ENCODE measurements at places on chromosomes 16 and 17.

GRCh38 chr16:83689385-83689831, 118.4 kb upstream of the HSBP1 start:
- DNase-seq = peak; percentile 9

GRCh38 chr17:75412455-75413317, 7.2 kb upstream of the GRB2 start:
- peak; percentile 69 for DNase-seq

DNA sequence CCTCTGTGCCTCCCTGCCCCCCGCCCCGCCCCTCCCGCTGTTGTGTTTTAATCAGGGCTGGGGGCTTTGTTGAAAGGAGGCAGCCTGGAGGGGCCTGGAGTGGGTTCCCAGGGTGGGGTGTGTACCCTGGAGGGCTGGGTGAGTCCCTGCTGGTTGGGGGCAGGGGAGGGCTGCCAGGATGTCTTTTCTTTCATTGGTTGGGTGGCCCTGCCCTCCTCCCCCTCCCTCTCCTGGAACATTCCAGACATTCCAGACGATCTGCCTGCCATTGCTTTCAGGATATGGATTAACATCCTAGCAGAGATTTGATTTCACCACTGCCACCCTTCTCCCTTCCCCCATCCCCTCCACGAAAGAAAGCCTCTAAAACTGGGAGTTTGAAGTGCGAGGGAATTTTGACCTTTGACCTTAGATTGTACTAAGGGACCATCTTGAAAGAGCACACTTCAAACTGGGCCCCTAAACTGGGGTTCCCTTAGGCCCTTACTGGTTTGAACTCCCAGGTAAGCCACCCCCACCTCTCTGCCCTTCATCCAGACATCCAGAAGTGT, 25.3 kb downstream of the IGF2BP1 start:
- no peak for DNase-seq

- no peak for DNase-seq
Observed at GRCh38 chr16:49594153-49594552, 220.5 kb downstream of the C16orf78 start.

DNA sequence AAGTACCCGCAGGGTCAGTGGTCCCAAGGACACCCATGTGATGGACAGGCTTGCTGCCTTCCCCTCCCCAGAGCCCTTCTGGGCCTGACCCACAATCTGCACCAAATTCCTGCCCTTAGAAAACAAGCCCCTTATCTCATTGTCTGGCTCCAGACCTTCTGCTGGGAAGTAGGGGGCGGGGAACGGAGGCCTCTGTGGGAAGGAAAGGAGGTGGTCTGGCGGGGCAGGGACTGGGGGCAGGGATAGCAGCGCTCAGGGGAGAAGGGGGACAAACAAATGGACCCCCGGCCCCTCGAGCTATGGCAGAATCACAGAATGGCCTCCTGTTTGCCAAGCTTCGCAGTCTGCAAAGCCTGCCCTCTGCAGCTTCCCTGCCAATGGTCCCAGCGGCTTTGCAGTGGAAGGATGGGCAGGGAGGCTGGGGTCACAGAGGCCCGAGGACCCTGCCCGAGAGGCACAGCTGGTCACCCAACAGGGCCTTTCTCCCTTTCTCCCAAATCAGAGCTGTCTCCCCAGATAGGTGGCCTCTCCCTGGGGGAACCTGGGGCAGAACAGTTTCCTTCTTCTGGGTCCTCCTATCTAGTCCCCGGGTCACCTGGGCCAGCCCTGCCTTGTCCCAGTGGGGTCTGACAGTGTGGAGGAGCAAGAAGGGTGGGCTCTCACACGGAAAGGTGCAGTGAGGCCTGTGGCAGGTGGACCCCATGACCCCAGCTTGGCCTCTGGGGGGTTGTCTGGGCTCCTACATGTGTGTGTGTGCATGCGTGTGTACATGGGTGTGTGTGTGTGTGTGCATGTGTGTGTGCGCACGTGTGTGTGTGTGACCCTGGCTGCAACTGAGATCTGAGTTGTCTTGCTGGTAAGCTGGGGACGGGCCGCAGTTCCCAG, 25.5 kb downstream of the TMEM235 start:
- no peak for DNase-seq

DNA sequence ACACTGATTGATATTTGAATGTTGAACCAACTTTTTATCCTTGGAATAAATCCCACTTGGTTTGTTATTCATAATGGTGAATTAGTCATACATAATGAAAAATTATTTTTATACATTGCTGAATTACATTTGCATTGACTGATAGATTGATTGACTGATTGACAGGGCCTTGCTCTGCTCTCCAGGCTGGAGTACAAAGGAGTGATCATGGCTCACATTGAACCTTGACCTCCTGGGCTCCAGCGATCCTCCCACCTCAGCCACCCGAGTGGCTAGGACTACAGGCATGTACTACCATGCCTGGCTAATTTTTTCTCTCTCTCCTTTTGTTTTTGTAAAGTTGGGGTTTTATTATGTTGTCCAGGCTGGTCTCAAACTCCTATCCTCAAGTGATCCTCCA, 97.8 kb downstream of the ARHGAP44 start:
- DNase-seq = no peak

- DNase-seq = no peak
Observed at GRCh38 chr17:5234645-5235576, at the start of gene SCIMP. TSS of gene SCIMP (minus strand) at chr17:5234860. CDS start at chr17:5234755, 105 bp downstream.

- DNase-seq = no peak
Observed at GRCh38 chr17:43532581-43532980, 13.6 kb downstream of the ETV4 start.

GRCh38 chr17:69898601-69899000, 176.4 kb upstream of the KCNJ16 start:
- no peak for DNase-seq

DNA sequence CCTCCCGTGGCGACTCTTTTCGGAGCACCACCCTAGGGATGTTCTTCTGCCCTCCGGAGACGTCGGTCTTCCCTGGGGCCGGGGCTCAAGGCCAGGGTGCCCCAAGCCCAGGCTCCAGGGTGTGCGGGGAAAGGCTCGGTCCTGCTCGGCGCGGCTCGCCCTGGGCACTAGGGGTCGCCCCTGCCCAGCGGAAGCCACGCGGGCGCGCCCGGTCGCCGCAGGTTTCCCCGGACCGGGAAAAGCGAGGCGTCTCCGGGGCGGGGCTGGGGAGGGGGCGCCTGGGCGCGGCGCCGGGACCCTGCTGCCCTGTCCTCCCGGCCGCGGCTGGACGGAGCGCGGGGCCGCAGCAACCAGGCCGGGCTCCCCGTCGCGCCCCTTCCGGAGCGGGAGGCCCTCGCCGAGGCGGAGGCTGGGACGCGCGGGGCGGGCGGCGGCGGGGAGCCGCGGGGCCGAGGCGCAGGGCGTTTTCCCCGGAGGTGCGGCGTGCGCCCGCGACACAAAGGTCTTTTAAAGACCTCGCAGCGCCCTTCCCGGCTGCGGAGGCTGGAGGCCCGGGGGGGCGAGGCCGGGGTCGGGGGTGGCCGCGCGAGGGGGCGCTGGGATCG, 76.4 kb downstream of the MRC2 start:
- DNase-seq = peak; percentile 59

- no peak for DNase-seq
Observed at GRCh38 chr16:21950782-21951521, 2.2 kb upstream of the UQCRC2 start.

GRCh38 chr17:19341211-19341631, 21.3 kb downstream of the B9D1 start:
- no peak for DNase-seq

DNA sequence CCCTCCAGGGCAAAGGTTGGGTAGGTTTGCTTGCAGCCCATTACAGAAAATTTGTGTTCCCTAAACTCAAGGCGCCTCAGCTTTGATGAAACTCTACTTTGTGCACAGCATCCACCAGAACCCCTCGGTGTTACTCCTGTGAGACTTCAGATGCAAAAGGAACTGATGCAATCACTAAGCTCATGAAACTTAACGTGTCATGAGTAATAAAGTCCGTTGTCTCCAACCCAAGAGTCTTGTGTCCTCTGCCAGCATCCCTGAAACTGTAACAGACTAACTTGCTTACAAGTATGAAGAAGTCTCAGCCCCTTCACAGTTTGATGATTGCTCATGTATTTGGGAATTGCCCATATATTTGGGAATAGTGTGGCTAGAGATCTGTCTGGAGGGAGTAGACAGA, 74.8 kb upstream of the MARCHF10 start:
- no peak for DNase-seq

GRCh38 chr16:50842589-50842988, 100.7 kb downstream of the CYLD start:
- DNase-seq = peak; percentile 50

- DNase-seq = no peak
Observed at GRCh38 chr16:26863931-26864330, 202.8 kb upstream of the C16orf82 start.

DNA sequence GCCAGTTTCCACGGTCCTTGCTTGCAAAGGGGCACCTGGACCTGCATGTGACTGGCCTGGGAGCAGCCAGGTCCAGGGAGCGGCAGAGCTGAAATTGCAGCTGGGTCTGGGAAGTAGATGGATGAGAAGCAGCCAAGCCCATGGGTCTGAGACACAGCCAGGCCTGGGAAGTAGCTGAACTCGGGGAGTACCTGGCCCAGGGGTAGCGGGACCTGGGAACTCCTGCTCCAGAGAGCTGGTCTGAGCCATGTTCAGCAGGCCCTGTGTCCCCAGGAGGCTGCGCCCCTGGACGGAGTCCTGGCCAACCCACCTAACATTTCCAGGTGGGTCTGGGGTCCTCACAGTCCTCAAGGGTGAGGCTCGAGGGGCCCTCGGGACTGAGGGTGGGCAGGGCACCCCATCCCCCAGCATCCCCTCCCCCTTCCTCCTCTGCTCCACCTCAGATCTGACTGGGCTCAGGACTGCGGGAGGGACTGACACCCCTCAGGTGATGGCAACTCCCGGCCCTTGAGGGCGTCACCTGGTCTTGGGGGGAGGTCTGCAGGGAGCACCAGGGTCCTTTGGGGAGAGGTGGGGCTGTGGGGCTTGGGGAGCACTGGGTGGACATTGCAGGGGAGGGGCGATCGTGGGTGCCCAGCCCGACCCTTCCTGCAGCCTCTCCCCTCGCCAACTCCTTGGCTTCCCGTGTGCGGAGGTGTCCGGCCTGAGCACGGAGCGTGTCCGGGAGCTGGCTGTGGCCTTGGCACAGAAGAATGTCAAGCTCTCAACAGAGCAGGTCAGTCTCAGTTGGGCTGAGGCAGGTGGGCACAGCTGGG, 3.0 kb downstream of the MSLN start:
- no peak for DNase-seq

DNA sequence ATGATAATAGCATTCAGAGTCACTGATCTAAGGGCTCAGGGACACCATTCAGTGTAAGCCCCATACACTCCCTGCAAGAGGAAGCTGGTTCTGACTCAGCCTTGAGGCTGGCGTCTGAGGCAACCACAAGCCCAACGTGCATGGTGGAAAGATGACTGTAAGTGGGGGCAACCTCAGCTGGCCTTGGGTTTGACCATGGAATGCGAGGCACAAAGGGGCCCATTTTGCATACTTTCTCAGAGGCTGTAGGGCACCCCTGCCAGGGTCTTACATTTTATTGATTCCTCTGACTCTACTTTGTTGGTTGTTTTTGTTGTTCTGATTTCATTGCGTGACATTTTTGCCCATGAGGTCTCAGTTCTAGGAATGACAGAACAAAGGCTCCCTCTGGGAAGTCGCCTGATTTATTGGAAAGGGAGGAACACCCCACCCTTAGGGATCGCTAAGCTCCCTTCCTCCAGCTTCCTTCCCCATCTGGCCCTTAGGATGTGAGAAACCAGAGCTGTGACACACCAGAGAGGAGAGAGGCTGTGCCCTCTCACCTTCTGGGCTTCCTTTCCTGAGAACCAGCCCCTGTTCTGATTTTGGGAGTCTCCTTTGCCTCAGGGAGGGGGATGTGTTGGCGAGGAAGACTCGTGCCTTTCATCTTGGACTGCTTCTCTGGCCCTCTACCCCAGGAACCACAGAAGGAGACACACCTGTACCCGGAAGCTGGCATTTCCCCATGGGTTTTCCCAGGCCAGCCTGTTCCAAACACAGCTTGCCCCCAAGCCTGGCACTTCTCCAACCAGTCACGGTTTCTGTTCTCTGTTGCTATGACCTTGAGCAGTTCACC, 5.6 kb upstream of the CIITA start:
- peak; percentile 79 for DNase-seq

DNA sequence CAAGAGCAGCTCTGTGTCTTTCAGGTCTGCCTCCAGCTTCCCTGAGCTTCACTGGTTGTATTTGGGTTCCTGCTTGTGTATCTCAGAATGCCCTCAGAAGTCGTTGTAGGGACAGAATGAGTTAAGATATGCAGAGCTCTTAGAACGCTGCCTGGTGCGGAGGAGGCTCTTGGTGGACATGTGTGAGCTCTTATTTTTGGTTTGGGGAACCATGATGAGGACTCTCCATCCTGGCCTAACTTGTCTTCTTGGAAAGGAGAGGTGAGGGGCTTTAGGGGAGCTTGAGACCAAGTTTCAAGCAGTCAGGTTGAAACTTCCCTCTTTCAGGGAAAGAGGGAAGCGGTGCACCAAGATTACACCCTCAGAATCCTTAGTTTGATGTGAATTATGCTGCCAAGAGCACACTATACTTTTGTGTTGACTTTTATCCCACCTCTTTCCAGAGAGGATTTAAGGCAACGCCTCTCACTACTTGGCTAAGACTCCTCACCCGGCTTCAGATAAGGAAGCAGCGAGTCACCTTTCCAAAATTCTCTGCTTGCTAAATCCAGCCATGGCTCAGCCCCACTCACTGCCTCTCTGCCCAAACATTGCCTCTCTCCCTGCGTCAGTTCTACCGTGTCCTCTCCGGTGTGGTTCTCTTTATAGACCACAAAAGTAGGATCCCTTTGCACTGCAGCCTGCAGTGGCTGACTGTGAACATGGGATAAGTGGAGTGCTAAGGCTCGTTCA, 12.7 kb downstream of the CDK5RAP3 start:
- no peak for DNase-seq

- DNase-seq = peak; percentile 73
Observed at GRCh38 chr17:36629252-36629847, 28.0 kb downstream of the MRM1 start.

DNA sequence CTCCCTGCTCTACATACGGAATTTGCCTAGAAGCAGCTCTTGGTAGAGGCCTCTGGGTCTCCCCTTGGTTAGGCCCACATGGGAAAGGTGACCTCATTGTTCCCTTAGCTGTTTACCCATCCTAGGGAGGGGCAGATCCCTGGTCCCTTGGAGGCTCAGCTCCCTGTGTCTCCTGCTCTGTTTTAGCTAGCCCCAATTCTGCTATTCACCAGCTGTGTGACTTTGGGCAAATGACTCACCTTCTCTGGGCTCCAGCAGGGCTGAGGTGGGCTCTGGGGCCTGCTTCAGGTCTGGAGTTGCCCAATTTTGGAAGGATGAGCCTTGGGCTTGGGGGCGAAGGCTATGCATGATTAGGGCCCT, 3.9 kb downstream of the ABCC3 start:
- DNase-seq = no peak

- DNase-seq = no peak
Observed at GRCh38 chr17:28746611-28747050, 2.8 kb downstream of the TRAF4 start.

- no peak for DNase-seq
Observed at GRCh38 chr17:8300226-8300625, 5.0 kb upstream of the SLC25A35 start.

GRCh38 chr17:76523084-76524037, 14.1 kb downstream of the CYGB start:
- DNase-seq = peak; percentile 80
